ENCODE measurements at places on chromosomes 5 and 9. TPM values are rescaled to one million over a fixed set of nuclear protein-coding genes. Genes with fewer than 3 reads are reported as not detected.

CER1 gene
- total RNA-seq: not detected

DCP2 gene
- 34.1 TPM for total RNA-seq

B4GALT1 gene
- total RNA-seq: 184 TPM

MARCOL gene
- not detected for total RNA-seq

FAM221B gene
- not detected for total RNA-seq

PPP3R2 gene
- not detected for total RNA-seq

PCDHGA11 gene
- 0.30 TPM for total RNA-seq

CAMK4 gene
- 0.21 TPM for total RNA-seq

C9 gene
- total RNA-seq: not detected

DRD1 gene
- total RNA-seq: not detected

PCDHB4 gene
- 1.3 TPM for total RNA-seq

PAPPA gene
- 7.0 TPM for total RNA-seq

SGCD gene
- total RNA-seq: not detected

ARID3C gene
- total RNA-seq: not detected

CCDC127 gene
- total RNA-seq: 4.5 TPM

CCL27 gene
- total RNA-seq: 0.49 TPM

EIF4EBP3 gene
- total RNA-seq: 35.3 TPM

ERCC6L2 gene
- 26.9 TPM for total RNA-seq

PTGES gene
- total RNA-seq: 96.6 TPM

CHSY3 gene
- total RNA-seq: 0.82 TPM

DNAH5 gene
- 0.05 TPM for total RNA-seq

SLC12A2 gene
- 26.8 TPM for total RNA-seq

Data from MCF 10A (cell line).